CD8-positive, alpha-beta T cell (primary cell): ENCODE measurements at places on chromosomes 13 and 19. TPM values are rescaled to one million over a fixed set of nuclear protein-coding genes. Genes with fewer than 3 reads are reported as not detected.

WBP4 gene
- total RNA-seq, result 6.1 TPM

SACS gene
- 9.7 TPM for total RNA-seq

THOP1 gene
- 23.4 TPM for total RNA-seq

SIGLEC7 gene
- not detected for total RNA-seq

DUS3L gene
- 192 TPM for total RNA-seq

SLC25A41 gene
- total RNA-seq, result not detected

LILRA5 gene
- 0.44 TPM for total RNA-seq

KIRREL2 gene
- total RNA-seq, result 0.69 TPM

ZNF211 gene
- 34.4 TPM for total RNA-seq

GAPDHS gene
- total RNA-seq, result not detected

C19orf38 gene
- total RNA-seq, result not detected

SULT2B1 gene
- total RNA-seq, result not detected

KLK2 gene
- not detected for total RNA-seq

DZIP1 gene
- not detected for total RNA-seq

SYNGR4 gene
- total RNA-seq, result not detected

PGLYRP1 gene
- total RNA-seq, result not detected

NFIX gene
- total RNA-seq, result 5.0 TPM

TPTE2 gene
- not detected for total RNA-seq

OR7A10 gene
- not detected for total RNA-seq

PSPC1 gene
- total RNA-seq, result 80.6 TPM

ZNF829 gene
- 6.1 TPM for total RNA-seq

NAT14 gene
- total RNA-seq, result 9.9 TPM

GPR4 gene
- total RNA-seq, result not detected

IFNL1 gene
- total RNA-seq, result 0.38 TPM

S1PR5 gene
- 21.6 TPM for total RNA-seq

PTPRH gene
- total RNA-seq, result not detected

TUBB4A gene
- total RNA-seq, result 1.4 TPM
